ENCODE measurements at places on chromosomes 3 and 15.

DNA sequence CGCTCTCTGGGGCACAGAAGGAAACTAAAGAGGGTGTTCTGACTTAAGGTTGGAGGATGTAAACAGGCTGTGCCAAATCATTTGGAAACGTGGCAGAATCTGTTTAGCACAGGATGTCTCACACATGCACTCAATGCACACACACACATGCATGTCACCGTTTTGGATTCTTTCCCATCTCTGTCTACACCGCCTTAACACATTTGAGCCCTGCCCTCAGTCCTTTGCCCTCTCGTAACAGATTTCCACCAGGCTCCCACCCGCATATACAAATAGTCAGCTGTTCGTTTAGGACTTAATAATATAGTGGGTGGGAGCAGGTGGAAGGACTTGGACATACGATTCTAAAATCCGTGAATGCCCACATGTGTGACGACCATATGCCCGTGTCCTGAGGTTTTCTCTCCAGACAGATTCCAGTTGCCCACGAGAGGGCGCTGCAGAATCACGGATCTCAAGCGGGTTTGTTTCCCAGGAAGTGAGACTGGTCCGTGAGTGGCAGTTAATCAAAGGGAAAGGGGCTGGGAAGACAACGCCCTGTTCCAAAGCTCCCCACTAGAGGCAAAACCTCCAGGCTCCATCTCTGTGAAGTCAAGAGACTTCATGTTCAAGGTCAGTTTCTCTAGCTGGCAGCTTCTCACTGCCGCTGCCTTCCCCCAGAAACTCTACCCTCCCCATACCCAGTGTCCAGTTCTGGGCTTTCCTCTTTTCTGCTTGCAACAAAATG, 44.5 kb downstream of the NOX5 start:
- peak; percentile 85 for DNase-seq

GRCh38 chr15:88512601-88513000, 33.9 kb downstream of the DET1 start:
- DNase-seq: no peak

GRCh38 chr3:52771702-52772101, 962 bp upstream of the NEK4 start:
- DNase-seq: no peak

DNA sequence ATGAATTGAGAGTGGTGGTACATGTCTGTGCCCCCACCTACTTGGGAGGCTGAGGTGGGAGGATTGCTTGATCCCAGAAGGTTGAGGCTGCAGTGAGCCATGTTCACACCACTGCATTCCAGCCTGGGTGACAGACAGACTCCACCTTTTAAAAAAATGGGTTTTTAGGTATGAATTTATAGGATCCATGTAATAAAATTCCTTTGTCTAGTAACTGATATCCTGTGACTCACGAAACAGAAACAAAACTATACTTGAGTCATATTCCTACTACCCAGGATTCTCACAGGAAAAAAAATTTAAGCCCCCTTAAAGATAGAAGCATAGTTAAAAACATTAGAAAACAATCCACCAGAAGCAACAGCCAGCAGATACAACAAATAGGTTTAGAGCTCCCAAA, 10.0 kb upstream of the CRTC3 start:
- no peak for DNase-seq

DNA sequence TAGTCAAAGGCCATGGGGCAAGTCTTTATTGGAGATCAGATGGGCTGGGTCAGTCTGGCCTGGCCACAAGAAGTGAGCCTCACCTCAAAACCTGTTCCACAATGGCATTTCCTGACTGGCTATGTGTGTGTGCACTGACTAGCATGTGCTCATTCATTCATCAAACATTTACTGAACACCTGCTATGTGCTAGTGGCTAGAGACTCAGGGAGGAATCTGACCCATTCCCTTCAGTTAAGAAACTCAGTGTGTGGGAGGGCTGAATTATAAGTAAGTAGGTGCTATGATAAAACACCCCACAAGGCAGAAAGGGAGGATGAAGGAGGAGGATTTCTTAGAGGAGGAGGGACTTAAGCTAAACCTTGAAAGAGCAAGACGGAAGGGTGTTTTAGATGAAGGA, 5.4 kb upstream of the CGNL1 start:
- no peak for DNase-seq

DNA sequence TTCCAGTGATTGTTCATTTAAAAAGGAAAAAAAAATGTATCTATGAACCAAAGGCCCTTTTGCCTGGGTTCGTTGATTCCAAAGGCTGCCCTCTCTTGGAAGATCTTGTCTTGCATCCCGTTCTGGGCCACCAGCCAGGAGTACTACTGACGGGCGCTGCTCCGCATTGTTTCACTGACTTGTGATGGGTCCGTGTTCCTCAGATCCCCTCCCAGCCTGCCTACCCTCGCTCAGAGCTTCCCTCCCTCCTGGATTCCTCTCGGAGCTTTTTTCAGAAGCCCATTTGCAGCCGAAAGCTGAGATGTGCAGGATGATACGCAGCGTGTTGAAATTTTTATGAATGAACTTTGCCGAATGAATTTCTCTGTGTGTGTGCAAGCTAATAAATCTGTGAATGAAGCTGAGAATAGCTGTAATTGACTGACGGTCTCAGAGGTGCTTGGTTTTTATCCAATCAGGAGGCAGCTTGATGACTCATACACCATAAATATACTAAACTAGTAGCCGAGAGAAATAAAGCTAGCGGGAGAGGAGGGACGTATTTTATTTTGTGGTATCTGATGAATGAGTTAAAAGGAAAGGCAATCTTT, at the start of gene SHC4:
TSS of gene SHC4 (minus strand) at position 396 of the 590 bp plus-strand sequence. CDS start 904 bp downstream, outside the sequence.
- DNase-seq: peak; percentile 74

DNA sequence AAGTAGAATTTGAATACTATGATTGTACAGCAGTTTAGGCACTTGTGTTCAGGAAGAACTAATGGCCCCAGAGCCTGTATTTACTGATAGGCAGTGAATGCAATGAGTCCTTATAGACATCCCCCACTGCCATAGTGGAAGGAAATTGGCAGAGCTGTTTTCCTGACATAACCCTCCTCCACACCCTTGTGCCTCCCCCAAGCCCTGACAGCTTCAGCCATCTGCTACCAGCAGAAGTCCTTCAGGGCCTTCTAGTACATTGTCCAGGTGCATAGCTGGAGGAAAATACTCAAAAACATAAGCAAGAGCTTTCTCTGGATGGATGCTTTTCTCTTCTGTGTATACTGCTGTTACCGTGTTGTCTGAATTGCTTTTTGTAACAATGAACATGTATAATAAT, 20.6 kb downstream of the ARHGAP31 start:
- no peak for DNase-seq

Data from SHP77 treated with DMSO at 0.1 percent for 48 hours (cell line).